ENCODE measurements at places on chromosomes 3 and 15.

DNA sequence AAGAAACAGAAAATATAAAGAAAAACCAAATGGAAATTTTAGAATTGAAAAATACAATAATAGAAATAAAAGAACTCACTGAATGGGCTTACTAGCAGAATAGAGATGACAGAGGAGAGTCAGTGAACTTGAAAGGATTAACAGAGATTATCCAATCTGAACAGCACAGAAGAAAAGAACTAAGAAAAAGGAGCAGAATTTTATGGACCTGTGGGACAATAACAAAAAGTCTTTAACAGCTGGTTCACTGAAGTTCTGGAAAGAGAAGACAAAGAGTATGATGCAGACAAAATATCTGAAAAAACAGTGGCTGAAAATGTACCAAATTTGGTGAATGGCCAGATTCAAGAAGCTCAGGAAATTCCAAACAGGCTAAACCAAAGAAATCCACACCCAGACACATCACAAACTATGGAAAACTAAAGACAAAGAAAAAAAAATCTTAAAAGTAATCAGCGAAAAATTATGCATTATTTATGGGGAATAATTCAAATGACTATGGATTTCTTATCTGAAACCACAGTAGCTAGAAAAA lies 9.7 kb upstream of the GNB5 start:
- DNase-seq, result no peak

GRCh38 chr3:143001034-143001368 lies 369 bp upstream of the U2SURP start:
- DNase-seq, result no peak

DNA sequence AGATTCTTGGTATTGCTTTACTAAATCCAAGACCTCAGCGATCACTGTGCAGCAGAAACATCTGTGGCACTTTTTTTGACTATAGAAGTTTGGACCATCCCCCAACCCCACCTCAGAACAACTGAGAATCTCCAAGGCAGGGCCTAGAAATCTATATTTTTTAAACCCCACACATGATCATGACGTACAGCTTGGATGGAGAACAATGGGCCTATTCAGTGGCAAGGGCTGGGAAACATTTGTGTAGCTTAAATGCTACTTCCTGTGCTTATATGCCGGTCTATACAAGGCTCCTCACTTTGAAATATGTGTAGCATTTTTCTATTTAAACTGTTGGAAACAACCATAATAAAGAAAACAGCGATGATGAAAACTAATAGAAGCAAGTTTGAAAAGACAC lies 55.1 kb upstream of the SPRED1 start:
- DNase-seq, result no peak

DNA sequence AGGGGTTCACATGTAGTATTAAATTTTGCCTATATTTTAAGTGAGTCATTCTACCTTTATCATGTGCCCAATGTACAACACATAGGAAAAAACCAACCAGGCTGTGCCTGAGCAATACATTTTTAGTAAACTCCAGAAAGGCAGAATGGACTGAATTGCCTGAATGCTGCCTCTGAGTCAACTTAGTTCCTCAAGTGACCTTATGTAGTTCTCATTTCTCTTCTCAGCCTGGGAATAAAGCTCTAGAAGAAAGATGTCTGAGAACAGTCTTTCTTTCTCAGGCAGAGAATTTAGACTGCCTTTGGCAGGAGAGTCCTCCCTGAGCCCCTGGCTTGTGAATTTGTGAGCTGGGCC lies 13.0 kb downstream of the ST3GAL6 start:
- DNase-seq, result no peak

DNA sequence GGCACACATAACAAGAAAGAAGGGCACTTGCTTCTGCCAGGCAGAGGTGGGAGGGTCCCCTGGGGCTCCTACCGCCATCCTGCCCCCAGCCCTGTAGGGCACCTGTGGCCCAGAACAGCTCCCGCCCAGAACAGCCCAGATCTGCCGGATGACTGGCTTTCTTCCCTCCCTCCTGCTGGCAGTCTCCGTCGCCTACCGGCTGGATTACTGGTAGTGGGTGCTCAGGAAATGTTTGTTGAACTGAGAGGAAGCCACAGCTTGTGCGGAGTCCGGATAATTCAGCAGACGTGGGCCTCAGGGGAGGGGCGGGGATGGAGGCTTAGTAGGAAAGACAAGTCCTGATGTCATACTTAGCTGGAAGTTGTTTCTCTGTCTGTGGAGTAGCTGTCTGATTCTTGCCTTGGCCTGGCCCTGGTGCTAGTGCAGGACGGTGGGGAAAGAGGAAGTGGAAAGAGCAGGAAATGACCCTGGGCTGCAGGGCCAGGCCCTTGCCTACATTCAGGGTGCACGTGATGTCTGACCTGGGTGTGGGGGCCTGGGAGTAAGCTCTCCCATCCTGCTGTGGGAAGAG lies 6.7 kb downstream of the CCDC9B start:
- DNase-seq, result peak; percentile 33

DNA sequence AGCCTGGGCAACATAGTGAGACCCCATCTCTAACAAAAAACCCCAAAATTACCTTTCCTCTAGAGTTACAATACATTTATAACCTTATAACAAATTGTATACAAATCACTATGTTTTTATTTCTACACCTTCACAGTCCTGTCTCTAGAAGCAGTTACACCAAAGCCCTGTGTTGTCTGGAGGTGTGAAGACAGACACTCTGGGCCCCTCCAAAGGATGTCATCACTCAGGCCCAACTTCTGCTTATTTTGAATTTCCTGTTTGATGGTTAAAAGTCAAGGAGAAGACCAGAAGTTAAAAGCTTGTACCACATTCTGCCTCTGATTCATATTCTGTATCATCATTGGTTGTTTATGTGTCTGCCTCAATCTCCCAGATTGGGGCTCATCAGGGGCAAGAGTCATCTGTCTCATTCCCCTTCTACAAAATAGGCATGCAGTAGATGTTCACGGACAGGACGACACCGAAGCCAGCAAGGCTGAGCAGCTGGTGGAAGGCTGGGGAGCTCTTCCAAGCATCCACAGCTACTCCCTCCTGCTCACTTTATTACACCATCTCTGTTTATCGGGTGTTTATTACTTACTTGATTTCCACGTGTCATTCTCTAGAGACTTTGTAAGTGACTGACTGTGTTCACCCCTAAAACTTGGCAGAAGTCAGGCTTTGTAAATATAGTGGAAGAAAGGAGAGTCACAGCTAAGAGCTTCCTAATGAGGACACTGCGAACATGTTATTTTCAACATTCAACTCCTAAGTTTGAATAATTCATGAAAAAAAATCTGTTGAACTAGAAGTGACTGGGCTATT lies 136.8 kb upstream of the ANKRD28 start:
- DNase-seq, result no peak

Data from hippocampal formation (tissue), 2 donors.